Stimulated activated CD8-positive, alpha-beta memory T cell treated with anti-CD3 and anti-CD28 coated beads, Interleukin-2, amount 100 ng/mL, for 1 hour (primary cell): ENCODE measurements at places on chromosomes 7 and 10.

- DNase-seq = no peak
Observed at GRCh38 chr10:6694447-6695140, 114.5 kb upstream of the PRKCQ start.

- no peak for DNase-seq
Observed at GRCh38 chr7:50781381-50782293, 1.1 kb downstream of the GRB10 start.

- no peak for DNase-seq
Observed at GRCh38 chr10:62021978-62022802, 120.7 kb downstream of the ARID5B start.

GRCh38 chr7:115410434-115410820 lies 488.5 kb downstream of the MDFIC start:
- no peak for DNase-seq

- DNase-seq = no peak
Observed at GRCh38 chr10:129372172-129372571, 94.9 kb upstream of the MGMT start.

DNA sequence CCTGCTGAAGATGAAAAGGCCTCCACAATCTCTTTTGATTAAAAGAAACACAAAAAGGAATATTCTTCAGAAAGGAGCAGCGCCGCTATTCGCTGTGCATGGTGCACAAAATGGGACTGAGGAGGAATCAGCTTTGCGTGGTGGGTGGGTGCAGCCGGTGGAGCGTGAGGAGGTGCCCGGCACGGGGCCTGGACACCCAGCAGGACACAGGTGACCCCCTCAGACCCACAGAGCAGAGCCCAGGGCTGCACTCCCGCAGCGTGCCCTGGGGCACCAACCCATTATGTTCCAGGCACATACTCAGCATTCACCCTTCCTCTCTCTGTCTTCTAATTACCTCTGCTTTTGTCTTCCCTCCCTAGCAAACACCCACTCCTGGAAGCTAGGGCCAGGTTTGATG lies 238.0 kb upstream of the PPP2R2D start:
- no peak for DNase-seq

DNA sequence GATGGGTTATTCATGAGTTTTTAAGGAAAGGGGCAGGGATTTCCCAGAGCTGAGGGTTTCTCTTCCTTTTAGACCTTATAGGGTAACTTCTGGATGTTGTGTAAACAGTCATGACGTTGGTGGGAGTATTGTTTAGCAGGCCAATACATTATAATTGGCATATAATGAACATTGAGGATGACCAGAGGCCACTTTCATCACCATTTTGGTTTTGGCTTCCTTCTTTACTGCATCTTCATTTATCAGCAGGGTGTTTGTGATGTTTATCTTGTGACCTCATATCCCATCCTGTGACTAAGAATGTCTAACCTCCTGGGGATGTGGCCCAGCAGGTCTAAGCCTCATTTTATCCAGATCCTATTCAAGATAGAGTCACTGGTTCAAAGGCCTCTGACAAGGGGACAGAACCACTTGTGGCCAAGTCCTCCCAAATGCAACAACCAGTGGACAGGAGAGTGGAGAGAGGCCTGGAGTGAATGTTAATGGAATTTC lies 77.3 kb upstream of the RPA3 start:
- DNase-seq = no peak

- no peak for DNase-seq
Observed at GRCh38 chr10:4937346-4937745, 25.9 kb upstream of the AKR1C1 start.

GRCh38 chr10:126732868-126733267 lies 62.4 kb upstream of the C10orf90 start:
- DNase-seq = no peak

GRCh38 chr7:12712236-12712635 lies 24.8 kb downstream of the ARL4A start:
- no peak for DNase-seq

- no peak for DNase-seq
Observed at GRCh38 chr7:15938115-15938514, 251.6 kb upstream of the MEOX2 start.

GRCh38 chr10:86943316-86944030 lies 13.9 kb downstream of the MMRN2 start:
- DNase-seq = no peak

DNA sequence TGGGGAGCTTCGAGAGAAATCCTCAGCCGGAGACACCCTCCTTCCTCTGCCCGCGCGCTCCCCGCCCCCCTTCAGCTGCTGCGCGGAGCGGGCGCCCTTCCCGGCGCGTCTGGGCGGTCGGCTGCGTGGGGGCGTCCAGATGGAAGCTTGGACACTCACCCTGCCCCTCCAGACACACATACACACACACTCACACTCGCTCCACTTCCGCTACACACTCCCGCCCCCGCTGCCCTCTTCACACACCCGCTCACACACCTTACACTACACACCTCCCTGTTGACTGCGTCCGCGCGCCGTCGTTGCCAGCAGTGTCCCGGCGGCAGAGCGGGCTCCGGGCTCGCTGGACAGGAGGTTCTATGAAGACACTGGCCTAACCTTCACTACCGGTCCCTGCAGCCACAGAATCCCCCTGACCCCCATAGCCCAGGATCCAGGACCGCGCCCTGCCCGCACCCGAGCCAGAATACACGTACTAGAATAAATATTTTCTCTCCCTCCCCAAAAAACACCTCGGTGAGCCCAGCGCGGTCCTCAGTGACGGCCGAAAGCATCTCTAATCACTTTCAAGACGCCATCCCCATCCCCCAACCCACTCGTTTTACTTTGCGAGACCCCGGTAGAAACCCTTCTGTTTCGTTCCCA lies 1.1 kb upstream of the EGR2 start:
- DNase-seq = peak; percentile 49

DNA sequence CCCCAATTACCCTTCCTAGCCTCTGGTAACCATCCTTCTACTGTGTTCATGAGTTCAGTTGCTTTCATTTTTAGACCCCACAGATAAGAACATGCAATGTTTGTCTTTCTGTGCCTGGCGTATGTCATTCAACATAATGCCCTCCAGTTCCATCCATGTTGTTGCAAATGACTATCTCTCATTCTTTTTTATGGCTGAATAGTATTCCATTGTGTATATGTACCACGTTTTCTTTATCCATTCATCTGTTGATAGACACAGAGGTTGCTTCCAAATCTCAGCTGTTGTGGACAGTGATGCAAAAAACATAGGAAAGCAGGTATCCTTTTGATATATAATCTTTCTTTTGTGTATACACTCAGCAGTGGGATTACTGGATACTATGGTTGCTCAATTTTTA lies 51.2 kb downstream of the RAPGEF5 start:
- no peak for DNase-seq

DNA sequence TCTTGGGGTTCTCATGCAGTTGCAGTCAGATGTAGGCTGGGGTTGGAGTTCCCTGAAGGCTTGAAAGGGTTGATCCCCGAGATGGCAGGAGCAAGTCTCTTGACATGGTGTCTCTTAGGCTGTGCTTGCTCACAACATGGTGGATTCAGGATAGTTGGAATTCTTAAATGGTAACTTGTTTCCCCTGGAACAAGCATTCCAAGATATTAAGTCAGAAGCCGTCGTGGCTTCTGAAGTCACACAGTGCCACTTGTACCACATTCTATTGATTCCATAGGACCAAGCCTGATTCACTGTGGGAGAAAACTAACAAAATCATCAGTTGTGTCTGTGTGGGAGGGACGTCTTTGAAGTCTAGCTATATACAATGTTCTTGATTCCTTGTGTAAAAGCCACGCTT lies 3.5 kb upstream of the SLC35B4 start:
- no peak for DNase-seq

DNA sequence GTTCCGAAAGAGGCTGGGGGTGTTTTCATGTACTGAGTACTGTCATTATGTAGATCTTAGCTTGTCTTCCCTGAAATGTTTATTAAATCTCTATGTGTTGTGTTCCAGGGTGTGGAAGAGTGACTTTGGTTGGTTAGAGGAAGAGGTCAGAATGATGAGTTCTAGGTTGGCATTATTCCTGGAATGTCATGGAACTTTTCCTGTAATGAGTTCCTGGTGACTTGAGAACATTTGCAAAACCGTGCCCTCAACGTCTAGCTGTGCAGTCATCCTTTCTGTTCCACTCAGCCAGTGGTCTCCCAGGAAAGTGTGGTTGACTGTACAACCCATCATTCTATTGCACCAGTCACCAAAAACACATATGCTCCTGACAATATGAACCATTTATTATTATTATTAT lies 129.6 kb downstream of the BICC1 start:
- no peak for DNase-seq

DNA sequence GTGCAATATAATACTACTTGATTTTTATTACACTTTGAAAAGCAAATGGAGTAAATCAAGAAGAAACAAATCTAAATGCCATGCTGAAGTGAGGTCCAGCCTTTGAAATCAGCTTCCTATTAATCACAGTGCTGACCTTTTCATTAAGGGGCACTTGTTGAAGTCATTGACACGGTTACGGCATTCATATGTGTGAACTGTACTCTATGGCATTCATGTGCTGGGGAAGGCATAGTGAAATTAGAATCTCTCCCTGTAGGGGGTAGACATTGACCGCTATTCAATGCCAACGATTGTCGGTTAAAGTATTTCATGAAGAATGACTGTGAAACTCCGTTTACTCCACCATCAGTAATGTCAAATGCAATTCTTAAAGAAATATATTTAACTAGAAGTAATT lies 296.1 kb upstream of the SEMA3A start:
- no peak for DNase-seq

GRCh38 chr7:69749994-69750393 lies 151.7 kb downstream of the AUTS2 start:
- no peak for DNase-seq
